ENCODE measurements at places on chromosomes 4 and X.

DNA sequence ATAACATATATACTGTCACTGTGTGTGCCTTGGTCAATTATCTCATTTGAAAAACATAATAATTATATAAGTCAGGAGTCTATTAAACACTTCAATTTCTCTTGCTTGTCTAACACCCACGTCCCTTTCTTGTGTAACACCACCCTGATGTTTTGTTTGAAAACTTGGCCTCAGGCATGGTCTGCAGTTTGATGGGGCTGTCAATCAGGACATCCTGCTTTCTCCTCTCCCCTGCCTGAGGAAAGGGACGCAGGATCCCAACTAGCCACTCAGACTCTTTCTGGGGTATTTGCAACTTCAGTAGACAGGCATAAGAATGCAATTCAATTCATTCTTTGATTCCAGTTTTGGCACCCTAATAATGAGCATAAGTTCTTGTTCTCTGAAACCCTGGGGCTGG, 48.8 kb downstream of the DKK2 start:
- DNase-seq, result no peak

DNA sequence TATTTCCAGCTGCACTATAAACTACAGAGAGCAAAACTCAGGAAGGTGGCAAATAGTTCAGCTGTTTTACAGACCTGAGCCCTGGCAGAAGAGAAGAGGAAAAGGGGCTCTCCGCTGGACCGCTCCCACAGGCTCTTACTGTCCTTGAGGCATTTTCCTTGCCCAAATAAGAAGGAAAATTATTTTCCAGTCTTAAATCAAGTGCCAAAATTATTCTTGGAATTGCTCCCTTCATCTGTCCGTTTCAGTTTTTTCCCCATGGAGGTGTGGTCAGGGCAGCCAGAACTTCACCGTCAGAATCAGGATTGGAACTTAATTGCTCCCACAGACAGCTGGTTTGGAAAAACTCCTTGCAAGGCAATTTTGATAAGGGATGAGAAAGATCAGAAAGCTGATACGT, 35.2 kb upstream of the SPINK2 start:
- no peak for DNase-seq

DNA sequence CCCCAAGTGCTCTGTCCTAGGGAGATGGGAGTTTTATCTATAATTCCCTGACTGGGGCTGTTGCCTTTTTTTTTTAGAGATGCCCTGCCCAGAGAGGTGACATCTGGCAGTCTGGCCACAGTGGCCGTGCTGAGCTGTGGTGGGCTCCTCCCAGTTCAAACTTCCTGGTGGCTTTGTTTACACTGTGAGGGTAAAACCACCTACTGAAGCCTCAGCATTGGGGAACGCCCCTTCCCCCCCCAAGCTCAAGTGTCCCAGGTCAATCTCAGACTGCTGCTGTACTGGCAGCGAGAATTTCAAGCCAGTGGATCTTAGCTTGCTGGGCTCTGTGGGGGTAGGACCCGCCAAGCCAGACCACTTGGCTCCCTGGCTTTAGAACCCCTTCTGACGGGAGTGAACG, 38.3 kb upstream of the CBLL2 start:
- no peak for DNase-seq

- no peak for DNase-seq
Measured at GRCh38 chr4:108881986-108882385, 119.1 kb upstream of the ETNPPL start.

- DNase-seq, result peak; percentile 77
Measured at GRCh38 chr4:95548738-95549245, at the start of gene UNC5C. TSS of gene UNC5C (minus strand) at chr4:95548973.

GRCh38 chrX:77085372-77085771, 361.8 kb upstream of the FGF16 start:
- DNase-seq, result no peak

- DNase-seq, result no peak
Measured at GRCh38 chr4:184282251-184282713, 64.6 kb upstream of the ENPP6 start.

DNA sequence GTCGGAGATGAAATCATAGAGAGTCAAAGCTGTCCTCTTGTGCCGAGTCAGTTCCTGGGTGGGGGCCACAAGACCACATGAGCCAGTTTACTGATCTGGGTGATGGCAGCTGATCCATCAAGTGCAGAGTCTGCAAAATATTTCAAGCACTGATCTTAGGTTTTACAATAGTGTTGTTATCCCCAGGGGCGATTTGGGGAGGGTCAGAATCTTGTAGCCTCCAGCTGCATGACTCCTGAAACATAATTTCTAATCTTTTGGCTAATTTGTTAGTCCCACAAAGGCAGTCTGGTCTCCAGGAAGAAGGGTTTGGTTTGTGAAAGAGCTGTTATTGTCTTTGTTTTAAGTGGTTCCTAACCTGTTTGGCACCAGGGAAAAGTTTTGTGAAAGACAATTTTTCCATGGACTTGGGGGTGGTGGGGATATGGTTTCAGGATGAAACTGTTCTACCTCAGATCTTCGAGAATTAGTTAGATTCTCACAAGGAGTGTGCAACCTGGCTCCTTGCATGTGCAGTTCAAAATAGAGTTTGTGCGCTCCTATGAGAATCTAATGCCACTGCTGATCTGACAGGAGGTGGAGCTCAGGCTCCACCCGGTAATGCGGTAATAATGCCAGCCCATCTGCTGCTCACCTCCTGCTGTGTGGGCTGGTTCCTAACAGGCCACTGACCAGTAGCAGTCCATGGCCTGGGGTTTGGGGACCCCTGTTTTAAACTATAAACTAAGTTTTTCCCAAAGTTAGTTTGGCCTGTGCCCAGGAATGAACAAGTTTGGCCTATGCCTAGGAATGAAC, 29.2 kb downstream of the METAP1 start:
- no peak for DNase-seq

- DNase-seq, result no peak
Measured at GRCh38 chrX:149898554-149898953, 17.6 kb downstream of the MAGEA8 start.

- no peak for DNase-seq
Measured at GRCh38 chr4:132839070-132839469, 310.0 kb upstream of the PCDH10 start.

DNA sequence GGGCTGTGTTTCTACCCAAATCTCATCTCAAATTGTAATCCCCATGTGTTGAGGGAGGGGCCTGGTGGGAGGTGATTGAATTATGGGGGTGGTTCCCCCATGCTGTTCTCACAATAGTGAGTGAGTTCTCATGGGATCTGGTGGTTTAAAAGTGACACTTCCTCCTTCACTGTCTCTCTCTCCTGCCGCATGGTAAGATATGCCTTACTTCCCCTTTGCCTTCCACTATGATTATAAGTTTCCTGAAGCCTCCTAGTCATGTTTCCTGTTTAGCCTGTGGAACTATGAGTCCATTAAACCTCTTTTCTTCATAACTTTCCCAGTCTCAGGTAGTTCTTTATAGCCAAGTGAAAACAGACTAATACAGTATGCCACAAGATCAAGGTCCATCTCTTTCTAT, 70.0 kb upstream of the MSX1 start:
- no peak for DNase-seq

GRCh38 chr4:1031956-1032795, 20.8 kb downstream of the FGFRL1 start:
- DNase-seq, result no peak

GRCh38 chr4:15755321-15756155, 22.6 kb upstream of the CD38 start:
- DNase-seq, result no peak

- no peak for DNase-seq
Measured at GRCh38 chr4:40552536-40552935, 77.1 kb downstream of the RBM47 start.

- DNase-seq, result no peak
Measured at GRCh38 chrX:2828344-2828958, at the start of gene GYG2. TSS of gene GYG2 (plus strand) at chrX:2828930. CDS start at chrX:2830189, 1,259 bp downstream.

DNA sequence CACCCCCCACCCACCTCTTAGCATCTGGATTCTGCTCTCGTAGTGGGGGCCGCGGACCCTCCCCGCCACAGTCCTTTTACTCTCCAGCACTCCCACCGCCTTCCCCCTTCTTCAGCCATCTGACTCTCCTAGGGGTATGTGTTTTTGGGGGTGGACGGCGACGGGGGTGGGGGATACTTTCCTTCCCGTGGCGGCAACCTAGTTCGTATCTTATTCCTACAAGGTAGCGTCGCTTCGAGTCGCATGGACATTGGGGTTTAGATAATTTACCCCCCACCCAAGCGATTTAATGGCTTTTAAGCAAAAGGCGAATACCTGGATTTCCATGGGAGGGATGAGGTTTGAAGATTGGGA, 1.3 kb upstream of the BCORL1 start:
- DNase-seq, result no peak
